ENCODE measurements at places on chromosomes 12 and 14.

- no peak for DNase-seq
Measured at GRCh38 chr14:58130116-58130782, 21.8 kb downstream of the ARMH4 start.

GRCh38 chr14:54902143-54902520 lies 494 bp downstream of the GCH1 start:
- DNase-seq = no peak

DNA sequence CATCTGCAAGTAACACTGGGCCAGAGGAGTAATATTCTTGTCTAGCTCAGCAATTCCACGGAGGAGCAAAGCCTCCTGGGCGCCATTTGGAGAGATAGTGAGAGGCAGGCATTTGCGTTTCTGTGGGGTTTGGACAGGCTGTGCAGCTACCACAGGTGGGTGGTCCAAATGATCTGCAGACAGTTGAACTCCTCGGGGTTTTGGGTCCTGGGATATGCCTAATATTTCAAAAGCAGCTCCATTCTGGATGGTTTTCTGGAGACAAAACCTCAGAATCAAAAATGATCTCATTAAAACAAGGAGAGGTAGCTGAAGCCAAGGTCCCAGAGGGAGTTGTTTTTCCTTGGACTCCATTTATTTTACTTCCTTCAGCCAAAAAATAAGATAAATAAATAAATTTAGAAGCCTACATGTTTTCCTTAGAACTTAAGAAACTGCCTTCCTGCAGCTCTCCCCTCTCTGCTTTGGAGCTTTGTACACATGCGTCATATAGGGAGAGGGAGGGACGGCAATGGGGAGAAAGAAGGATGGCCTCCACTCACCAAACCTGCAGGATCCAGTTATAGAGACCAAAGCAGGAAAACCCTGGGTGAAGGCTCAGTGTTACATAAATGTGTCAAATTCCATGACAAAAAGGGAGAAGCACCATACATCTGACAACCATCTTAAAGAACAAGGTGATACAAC lies 227.3 kb upstream of the DAAM1 start:
- no peak for DNase-seq

DNA sequence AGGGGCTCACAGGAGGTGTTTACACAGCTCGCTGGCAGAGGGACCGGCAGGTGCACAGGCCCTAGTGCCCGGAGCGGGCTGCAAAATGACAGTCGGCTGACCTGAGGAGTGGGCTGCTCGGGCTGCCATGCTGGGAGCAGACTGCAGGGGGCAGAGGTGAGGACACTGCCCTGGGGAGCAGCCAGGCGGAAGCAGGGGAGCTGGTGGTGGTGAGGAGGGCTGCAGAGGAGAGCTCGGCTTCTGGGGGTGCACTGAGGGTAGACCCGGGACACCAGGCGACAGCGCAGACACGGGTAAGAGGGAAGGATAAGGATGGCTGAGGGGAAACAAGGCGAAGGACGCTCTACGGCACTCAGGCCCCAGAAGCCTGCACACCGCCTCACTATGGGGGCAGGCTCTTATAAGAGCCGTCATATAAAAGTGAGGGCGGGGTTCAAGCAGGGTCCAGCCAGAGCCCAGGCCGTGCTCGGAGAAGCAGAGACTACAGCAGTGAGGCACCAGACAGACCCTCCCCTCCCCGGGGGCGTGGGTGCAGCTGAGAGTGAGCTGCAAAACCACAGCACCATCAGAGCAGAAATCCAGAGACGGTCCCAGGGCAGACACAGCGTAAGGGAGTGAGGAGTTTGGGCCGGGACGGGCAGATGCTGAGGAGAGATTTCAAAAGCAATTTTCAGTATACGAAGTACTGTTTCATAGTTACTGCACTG lies 62.5 kb downstream of the CCDC88C start:
- DNase-seq = no peak

DNA sequence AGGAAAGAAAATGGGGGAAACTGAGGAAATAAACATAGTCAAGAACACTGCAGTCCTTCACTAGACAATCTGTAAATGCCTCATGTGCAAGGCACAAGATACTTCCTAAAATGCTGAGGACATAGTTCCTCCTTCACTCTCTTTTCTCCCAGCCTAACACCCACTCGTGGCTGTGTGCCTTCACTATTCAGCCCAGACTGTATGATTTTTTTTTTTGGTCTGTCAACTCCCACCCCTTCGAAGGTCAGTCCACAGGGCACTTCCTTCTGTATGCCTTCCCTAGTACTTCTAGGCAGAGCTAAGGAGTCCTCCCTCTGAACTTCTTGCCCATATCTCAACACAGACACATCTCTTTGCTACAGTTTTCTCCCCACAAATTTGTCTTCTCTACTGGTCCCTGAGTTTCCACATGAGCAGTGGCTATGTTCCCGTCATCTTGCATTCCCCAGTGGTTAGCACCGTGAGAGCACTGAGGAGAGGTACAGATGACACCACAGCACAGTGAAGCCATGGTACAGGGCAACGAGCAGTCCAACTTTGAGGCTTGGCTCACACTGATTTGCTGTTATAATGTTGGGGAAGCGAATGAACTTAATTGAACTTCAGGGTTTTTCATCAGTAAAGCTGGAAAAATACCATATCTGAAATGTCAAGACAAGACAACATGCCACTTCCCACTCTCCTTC lies 24.1 kb upstream of the SYCP3 start:
- DNase-seq = no peak

Data from endothelial cell of umbilical vein (primary cell).